ENCODE measurements at places on chromosomes 3 and 15. TPM values are rescaled to one million over a fixed set of nuclear protein-coding genes. Genes with fewer than 3 reads are reported as not detected.

CCR8 gene
- 1.9 TPM for total RNA-seq

LPP gene
- 70.3 TPM for total RNA-seq

TBC1D5 gene
- total RNA-seq: 55.2 TPM

DNA sequence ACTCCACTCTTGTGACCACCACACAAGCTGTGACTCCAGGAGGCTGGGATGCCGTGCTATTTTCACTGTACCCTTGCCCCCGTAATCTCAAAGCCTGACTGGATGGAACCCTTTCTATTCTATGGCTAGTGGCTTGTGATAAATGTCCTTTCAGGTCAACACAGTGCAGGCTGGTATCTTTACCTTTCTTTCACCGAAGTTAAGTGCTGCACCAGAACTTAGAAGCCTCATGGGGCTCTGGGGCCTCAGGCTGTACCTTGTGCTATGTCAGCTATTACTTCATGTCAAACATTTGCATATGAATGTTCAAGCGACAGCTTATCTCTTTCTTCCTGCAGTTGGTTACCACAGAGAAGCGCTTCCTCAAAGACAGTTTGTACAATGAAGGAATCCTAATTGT, 66.8 kb downstream of the RPL39L start:
- peaks cover 73% of the 10 kb centered on the region for H3K36me3 ChIP-seq
- peaks cover 16% of the 10 kb centered on the region for H3K4me1 ChIP-seq
- DNase-seq: no peak
- H3K4me3 ChIP-seq: no peak overlapping the region
- no peak overlapping the region for H3K27ac ChIP-seq
- no peaks in the 10 kb centered on the region for H3K27me3 ChIP-seq

DNA sequence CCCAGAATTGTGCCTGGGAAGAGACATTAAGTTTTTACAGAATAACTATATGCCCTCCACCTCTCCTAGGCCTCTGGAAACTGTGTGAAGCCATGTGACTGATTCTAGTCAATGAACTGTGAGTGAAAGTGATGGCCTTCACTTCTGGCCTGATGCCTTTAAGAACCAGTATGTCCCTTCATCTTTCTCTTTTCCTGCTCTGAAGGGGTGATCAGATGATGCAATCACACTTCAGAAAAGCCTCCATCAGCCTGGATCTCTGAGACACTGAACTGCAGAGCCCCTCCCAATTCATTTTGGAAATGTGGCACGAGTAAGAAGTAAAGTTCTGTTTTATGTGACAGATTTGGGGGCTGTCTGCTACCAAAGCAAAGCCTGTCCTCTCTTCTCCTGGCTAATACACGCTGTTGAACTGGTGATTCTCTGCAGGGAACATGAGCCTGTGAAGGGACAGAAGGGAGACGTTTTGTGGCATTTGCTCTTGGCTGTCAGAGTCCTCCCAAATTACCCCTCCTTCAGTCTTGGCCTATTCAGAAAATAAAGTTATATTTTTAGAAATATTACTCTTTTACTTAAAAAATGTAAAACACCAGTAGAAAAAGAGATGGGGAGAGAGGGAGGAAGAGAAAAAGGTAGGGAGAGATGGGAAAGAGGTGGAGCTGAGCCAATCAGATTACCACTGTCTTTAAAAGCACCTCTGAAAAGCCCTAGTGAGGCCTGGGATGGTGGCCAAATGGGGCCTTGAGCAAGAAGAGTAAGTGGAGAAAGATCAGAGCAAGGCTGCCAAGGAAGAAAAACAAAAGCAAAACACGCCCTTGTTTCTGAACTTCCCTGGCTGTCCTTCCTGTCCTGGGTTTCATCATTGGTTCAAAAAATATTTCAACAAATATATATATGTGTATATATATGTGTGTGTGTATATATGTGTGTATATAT, 40.9 kb upstream of the RYK start:
- H3K27ac ChIP-seq: no peak overlapping the region
- H3K27me3 ChIP-seq: peaks cover 44% of the 10 kb centered on the region
- H3K4me1 ChIP-seq: no peaks in the 10 kb centered on the region
- DNase-seq: no peak
- H3K4me3 ChIP-seq: no peak overlapping the region
- H3K36me3 ChIP-seq: no peaks in the 10 kb centered on the region

Measured in activated CD4-positive, alpha-beta T cell treated with anti-CD3 and anti-CD28 coated beads, Interleukin-2, amount 10 ng/mL, durations not matched to agents 7 days and 5 days (primary cell).